ENCODE measurements at places on chromosomes 5 and 9.

GRCh38 chr5:170286386-170286925 lies 11.1 kb downstream of the LCP2 start:
- DNase-seq, result no peak

DNA sequence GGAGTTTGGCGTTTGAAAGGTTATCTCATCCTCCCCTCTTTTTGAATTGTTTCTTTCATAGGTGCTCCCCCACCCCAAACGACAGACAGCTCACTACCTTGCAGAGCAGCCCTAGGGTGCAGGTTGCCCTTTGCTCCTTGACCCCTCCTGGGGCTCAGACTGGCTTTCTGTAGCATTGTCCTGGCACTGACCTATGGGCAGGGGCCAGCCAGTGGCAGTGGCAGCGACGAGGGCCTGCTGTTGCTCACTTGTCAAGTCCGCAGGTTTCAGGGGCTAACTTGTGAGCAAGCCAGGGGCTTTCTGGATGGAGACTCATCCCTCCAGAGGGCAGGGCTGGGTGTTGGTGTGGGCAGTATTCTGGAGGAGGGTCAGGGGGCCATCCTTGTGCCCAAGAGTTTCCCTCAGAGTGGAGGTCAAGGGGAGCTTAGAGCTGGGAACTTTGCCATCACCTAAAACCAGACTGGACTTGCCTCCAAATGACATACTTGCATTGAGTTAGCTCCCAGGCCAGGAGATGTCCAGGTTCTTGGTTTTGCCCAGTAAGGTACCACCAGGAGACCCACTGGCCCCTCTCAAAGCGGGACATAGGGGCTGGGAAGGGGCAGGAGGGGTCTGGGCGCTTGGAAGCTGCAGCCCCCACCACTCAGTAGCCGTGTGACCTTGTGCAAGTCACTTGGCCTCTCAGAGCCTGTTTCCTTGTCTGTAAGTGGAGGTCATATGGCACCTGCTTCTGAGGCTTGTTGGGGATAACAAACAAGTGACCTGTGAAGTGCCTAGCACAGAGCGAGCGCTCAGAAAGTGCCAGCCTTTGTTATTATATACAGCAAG lies 53.5 kb upstream of the CDKN2AIPNL start:
- no peak for DNase-seq

DNA sequence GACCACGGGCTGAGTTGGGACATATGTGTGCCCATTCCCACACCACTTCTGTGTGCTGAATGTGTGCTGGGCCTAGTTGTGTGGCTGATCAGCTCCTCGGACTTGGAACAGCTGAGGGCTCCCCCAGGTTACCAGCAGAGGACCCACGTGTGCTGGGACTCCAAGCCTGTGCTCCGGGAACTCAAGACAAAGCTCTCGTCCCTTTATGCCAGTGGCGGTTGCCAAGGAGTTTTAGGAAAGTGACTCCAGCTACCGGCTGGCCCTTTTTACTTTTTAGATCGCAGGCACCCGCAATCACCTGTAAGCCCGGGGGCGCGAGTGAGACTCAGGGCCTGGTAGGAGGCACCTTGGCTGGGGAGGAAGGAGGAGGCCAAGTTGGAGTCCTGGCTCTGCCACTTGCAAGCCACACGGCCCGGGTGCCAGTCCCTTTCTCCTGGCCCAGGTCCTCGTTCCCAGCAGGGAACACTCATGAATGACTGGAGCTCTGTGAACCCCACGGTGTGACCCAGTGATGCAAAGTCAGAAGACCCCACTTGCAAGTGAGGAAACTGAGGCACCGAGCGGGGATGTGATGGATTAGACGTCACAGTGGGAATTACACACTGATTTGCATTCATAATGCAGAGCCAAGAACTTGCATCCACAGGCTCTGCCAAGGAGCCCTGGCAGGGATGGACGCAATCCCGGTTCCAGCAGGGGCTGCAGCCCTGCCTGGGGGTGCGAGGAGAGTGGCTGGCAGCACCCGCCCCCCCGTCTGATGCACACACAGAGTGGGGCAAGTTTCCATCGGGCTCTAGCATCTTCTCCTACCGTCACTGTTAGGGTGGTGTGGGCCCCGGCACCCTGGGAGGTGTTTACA lies 26.9 kb downstream of the CRB2 start:
- no peak for DNase-seq

GRCh38 chr9:89377411-89377810 lies 59.1 kb downstream of the SECISBP2 start:
- DNase-seq, result no peak

GRCh38 chr5:151862811-151863472 lies 61.7 kb downstream of the GLRA1 start:
- no peak for DNase-seq

DNA sequence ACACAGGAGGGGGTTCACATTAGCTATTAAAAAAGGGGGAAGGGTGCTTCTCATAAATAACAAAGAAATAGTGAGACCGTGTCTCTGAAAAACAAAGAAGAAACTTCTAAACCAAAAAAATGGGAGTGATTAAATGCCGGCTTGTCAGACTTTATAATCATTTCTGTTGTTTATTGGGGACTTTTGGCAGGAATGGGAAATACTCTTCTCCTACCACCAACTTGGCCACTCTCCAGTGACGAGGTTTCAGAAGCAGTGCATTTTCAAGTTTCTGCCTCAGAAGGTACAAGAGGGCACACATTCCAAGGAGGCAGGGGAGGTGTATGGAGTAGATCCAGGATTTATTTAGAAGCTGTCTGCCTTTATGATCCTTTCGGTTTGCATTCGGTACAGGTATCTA lies 46.2 kb downstream of the LIX1 start:
- no peak for DNase-seq

DNA sequence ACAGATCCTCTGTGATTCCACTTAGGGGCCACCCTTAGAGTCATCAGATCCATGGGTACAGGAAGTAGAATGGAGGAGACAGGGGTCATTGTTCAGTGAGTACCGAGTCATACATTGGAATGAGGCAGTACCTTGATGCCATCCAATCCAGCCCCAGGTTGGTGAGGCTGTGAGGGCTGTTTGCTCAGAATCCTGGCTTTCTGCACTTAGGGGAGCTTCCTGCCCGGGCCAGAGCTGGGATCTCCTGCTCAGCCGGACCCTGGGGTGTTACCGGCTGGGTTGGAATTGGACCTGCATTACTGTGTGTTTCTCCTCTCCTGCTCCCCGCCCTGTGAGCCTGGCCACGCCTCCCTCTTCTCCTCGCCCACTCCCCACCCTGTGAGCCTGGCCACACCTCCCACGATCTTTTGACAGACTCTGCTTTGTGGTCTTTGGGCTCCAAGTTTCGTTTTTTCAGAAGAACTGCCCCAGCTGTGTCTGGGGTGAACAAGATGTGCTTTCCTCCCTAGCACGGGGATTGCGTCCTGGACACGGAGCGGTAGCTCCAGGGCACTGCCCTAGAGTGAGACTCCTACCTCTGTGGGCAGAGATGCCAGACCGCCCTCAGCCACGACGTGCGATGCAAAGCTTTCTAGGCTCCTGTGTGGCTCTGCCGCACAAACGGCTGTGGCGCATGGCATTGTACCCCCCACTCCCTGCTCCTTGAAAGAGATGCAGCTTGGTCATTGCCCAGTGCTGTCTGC lies 15.4 kb downstream of the TRAF2 start:
- DNase-seq, result peak; percentile 80

GRCh38 chr5:179304466-179304865 lies 40.8 kb downstream of the ADAMTS2 start:
- no peak for DNase-seq

- DNase-seq, result no peak
These were observed 51.5 kb downstream of the MTMR12 start for GRCh38 chr5:32261198-32261597.

DNA sequence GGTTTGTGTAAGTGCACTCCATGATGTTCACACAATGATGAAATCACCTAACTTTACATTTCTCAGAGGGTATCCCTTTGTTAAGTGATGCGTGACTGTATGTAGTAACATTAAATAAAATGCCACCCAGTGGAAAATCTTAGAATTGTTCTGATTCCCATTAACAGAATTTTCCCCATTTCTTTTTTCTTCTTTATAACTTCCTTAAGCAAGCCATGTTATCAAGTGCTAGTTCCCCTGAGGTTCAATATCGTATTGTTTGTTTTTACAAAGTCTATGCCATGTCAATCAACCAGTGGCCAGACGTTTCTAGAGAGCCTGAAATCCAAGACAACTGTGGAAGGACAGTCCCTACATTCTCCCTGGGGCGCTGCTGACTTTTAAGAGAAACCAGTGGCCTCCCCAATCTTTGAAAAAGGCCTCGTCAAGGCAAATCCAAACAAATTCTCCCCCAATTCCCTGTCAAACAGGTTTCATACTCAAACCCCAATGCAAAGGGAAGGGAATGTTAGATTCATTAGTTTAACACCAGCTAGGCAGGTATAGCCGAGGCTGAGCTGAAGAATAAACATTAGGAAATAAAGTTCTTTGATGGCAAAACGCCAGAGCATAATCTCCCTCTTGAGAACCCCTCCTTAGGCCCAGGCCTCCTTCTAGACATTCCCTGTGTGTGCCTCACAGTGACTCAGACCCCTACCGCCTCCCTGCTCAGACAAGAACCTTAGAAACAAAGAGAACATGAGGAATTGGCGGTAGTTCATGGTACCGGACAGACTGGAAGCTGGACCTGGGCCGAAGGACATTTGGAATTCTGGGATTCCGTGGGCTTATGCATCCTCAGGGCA lies 198.7 kb downstream of the GNA14 start:
- DNase-seq, result no peak

DNA sequence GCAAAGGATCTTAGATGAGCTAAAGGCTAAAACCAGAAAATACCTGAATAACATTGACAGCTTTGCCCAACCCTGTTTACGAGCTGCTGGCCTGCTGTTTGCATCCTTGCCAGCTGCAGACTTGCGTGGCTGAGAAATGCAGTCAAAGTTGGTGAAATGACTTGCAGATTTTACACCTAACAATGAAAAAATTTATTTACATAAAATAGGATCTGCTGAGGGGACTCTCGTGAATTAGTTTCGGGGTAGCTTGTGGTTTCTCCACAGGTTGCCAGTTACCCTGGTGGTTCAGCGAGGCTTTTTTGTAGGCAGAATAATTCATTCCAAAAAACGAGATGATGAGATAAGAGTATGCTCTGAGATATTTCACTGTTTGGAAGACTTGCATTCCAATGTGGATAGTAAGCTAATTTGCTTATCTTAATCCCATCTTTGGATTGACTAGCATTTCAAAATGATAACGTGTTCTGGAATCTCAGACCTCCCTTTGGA lies 65.7 kb upstream of the FANCC start:
- no peak for DNase-seq

- DNase-seq, result no peak
These were observed 63.5 kb downstream of the DUSP1 start for GRCh38 chr5:172707285-172708182.

GRCh38 chr9:126875756-126876510 lies 15.5 kb downstream of the ZBTB34 start:
- DNase-seq, result no peak
